ENCODE measurements at places on chromosomes 13 and 19.

GRCh38 chr13:82747291-82747690 lies 1135.0 kb downstream of the SLITRK1 start:
- no peak for DNase-seq

DNA sequence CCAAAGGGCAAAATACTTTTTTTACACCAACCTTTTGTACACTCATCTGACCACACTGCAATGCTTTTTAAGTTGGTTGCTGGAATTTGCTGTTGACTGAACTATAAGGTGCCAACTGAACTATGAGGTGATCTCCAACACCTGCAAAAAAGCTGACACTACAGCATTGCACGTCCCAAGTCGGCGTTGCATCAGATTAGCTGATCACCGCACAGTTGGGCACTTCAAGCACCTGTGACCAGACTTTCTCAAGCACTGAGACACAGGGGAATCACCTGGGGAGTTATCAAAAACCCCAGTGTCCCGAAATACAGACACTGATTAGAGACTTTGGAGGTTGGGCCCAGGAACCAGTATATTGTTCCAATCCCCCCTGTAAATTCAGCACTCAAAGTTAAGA lies 1.1 kb downstream of the NLRP11 start:
- DNase-seq = no peak

DNA sequence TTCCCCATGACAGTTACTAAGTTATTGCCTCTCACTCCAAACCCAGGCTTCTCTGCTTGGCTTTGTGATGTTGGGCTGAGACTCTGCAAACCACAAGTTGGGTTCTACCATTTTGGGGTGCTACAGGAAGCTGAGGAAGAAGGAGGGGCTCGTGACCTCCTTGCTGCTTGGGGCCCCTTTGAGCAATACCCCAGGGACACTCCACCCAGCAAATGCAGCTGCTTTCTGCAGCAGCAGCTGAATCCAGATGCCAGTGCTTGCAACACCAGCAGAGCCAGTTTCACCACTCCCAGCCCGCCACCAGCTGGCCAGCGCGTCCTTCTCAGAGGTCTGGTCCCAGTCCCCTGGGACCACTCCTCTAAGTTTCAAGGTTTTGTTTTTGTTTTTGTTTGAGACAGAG lies 22.0 kb upstream of the UBAC2 start:
- DNase-seq = no peak

DNA sequence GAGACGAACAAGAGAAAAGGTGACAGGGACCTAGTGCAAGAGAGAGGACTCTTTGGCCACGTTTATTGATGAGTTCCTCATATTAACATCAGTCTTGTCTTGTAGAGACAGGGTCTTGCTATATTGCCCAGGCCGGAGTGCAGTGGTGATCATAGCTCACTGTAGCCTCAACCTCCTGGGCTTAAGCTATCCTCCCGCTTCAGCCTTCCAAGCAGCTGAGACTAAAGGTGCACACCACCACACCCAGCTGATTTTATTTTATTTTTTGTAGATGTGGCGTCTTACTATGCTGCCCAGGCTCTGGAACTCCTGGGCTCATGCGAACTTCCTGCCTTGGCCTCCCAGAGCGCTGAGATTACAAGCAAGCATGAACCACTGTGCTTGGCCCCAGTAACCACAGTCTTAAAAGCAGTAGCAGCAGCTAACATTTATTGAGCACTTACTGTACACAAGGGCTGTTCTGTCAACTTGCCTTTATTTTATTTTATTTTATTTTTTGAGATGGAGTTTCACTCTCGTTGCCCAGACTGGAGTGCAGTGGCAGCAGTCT lies 1.1 kb upstream of the SH2D3A start:
- DNase-seq = no peak

- DNase-seq = no peak
Measured at GRCh38 chr13:64819081-64819480, 2411.1 kb downstream of the PCDH9 start.

DNA sequence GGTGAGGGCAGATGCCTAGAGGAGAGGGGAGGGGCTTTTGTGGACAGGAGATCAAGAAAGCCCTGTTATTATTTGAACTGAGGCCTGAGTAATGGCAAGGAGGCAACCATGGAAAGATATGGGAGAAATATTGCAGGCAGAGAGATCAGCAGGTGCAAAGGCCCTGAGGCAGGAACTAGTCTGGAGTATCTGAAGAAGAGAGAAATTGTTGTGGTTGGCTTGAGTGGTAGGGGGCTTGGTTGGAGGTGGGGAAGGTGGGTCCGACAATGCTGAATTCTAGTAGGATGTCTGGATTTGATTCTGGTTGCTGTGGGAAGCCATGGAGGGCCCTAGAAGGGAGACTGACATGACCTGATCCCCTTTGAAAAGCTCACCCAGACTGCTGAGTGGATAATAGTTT lies 2.4 kb upstream of the URI1 start:
- no peak for DNase-seq

GRCh38 chr13:21014502-21015170 lies 46.8 kb downstream of the LATS2 start:
- no peak for DNase-seq

DNA sequence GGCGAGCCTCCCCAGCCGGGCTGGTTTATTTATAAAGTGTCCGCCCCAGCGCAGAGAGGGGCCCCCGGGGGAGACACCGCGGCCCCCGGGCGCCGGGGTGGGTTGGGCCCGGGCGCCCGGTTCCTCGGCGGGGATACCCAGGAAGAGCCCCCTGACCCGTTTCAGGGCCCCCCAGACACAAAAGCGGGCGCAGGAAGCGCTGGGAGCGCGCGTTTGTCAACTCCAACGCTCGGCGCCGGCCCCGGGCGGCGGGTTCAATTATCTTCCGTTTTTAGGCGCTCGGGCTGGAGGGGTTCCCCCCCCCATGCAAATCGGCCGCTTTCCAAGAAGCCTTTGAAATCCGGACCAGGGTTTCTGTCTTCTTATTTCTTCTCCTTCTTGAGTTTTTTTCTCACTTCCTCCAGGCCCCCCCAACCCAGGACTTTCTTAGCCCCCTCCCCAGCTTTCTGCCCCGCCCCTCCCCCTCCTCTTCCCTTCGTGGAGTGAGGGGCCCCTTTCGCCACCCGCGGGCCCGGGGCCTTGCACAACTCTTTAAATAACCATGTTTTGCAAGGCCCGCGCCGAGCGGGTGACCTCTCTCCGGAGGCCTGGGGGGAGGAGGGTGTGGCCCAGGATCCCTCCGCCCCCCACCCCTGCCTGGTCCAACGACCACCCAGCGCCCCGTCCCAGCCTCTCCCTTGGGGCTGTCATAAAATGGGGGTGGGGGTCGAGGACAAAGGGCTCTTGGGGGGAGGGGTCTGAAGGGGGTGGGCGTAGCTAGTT lies 935 bp downstream of the ARID3A start:
- no peak for DNase-seq
